ENCODE measurements at places on chromosomes 11 and 22.

DNA sequence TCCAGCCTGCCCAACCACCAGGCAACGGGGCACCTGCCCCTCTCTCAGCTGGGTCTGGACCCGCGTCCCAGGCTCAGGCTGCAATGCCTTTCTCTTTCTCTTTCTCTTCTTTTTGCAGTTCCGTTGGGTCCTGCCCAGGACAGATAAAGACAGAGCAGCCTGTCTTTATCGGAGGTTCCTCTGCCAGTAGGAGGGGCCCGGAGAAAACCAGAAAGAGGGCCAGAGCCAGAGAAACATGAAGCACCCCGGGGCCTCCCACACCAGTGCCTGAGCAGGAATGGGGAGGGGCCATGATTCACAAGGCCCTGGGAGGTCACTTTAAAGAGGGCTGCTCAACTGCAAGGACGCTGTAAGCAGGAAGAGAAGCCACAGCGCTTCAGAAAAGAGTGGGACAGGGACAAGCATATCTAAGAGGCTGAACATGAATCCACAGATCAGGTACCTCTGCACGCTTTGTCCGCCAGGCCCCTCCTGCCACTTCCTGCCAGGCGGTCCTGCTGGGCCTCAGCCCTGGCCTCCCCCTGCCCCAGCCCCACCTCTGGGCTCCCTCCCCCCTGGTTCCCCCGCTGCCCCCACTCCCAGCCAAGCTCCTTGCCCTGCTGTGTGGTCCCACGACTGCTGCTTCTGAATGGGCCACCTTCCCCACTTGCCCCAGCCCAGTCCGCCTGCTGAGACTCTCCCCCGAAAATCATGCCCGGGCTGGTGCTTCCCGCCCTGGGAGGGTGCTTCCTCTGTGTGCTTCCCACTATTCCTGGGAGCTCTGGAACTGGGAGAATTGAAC lies at the start of gene APOBEC3C:
Gene APOBEC3C (plus strand): TSS at position 316 of the 781 bp plus-strand sequence. CDS start 106 bp downstream, at position 422.
- DNase-seq, result no peak

DNA sequence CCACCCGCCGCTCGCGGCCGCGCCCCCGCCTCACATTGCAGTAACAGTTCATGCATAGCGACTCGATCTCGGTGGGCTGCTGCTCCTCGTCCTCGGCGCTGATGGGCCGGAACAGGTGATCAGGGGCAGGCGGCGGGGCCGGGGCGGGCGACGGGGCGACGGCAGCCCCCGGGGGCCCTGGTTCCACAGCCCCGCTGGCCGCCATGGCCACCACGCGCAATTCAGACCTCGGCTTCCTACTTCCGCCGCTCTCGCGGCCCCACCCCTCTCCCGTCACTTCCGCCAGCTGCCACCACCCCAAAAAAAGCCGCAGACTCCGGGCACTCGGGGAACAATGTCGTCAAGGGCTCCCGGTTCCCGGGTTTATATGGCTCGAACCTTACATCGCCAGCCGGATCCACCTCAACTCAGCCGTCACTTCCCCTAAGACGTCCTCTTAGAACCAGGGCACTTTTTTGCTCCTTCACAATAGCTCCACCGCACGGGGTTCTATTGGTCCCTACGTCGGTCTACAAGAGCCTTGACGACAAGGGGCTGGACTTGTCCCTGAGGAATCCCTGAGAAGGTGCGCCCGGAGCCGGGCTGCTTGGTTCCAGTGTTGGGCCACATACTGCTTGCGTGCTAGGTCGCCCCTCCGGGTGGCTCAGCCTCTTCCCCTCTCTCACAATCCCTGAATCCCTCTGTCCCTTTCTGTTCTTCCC lies at the start of gene ZPR1:
Gene ZPR1 (minus strand): TSS at position 238 of the 701 bp plus-strand sequence. CDS start 33 bp downstream, at position 205.
- peak; percentile 82 for DNase-seq

GRCh38 chr11:61049859-61050258 lies 52.4 kb upstream of the CD5 start:
- DNase-seq, result no peak

- no peak for DNase-seq
These were observed 33.8 kb upstream of the DKK3 start for GRCh38 chr11:12042215-12042676.

- DNase-seq, result no peak
These were observed 117.0 kb downstream of the SLC1A2 start for GRCh38 chr11:35302398-35302797.

DNA sequence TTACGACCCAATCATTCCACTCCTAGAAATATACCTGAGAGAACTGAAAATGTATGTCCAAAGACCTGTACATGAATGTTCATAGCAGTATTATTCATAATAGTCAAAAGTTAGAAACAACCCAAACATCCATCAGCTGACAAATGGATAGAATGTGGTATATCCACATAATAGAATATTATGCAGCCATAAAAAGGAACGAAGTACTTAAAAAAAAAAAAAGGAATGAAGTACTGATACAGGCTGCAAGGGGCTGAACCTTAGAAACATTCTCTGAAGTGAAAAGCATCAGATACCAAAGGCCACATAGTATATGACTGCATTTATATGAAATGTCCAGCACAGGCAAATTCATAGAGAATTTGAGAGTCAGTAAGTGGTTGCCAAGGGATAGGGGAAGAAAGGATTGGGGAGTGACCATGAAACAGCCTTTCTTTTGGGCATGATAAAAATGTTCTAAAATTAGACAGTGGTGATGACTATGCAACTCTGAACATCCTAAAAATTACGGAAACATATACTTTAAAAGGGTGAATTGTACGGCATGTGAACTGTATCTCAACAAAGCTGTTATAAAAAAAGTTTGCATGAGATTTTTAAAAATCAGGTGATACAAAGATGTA lies 1.8 kb downstream of the TPST2 start:
- no peak for DNase-seq

DNA sequence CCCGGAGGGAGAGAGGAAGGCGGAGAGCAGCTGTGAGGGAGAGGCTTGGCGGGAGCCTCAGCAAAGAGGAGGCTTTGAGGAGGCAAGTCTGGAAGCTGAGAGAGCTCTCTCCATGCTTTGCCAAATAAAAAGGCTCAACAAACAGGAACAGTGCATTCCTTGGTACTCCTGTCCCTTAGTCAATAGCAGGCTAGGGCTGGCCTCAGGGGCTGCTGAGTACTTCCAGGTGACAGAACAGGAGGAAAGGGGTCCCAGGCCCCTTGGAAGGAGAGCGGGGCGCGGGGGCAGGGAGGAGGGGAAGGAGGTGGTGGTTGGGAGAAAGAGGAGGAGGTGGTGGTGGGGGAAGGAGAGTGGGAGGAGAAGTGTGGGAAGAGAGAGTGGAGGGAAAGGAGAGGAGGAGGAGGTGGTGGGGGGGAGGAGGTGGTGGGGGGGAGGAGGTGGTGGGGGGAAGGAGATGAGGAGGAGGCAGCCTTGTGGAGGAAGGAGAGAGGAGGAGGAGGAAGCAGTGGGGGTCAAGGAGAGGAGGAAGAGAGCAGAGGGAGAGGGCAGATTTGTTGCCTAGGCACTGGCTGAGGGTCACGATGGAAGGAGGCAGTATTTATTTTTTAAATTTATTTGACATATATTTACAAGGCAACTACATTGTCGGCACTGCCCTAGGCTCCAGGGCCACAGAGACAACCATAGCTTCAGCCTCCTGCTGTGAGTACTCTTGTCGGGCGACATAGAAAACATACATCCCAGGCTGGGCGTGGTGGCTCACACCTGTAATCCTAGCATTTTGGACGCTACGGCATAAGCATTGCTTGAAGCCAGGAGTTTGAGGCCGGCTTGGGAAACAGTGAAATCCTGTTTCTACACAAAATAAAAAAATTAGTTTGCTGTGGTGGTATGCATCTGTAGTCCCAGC lies 74.2 kb upstream of the ZBED5 start:
- peak; percentile 39 for DNase-seq

- DNase-seq, result no peak
These were observed 70.3 kb downstream of the TNRC6B start for GRCh38 chr22:40247976-40248375.

GRCh38 chr11:3217818-3218482 lies 663 bp downstream of the MRGPRG start:
- no peak for DNase-seq

All from NCI-H2171 treated with DMSO at 0.1 percent for 48 hours (cell line).